Skin of body (tissue), 3 donors: ENCODE measurements at places on chromosomes 5 and 9. TPM values are rescaled to one million over a fixed set of nuclear protein-coding genes. Genes with fewer than 3 reads are reported as not detected.
A peak's percentile ranks its signal among the peaks of the same experiment; 100 is the strongest.

GRCh38 chr9:15272377-15272928, 34.6 kb downstream of the TTC39B start:
- no peak for DNase-seq

GRCh38 chr5:158174918-158175851, 316.2 kb upstream of the CLINT1 start:
- DNase-seq: peak; percentile 84

DNA sequence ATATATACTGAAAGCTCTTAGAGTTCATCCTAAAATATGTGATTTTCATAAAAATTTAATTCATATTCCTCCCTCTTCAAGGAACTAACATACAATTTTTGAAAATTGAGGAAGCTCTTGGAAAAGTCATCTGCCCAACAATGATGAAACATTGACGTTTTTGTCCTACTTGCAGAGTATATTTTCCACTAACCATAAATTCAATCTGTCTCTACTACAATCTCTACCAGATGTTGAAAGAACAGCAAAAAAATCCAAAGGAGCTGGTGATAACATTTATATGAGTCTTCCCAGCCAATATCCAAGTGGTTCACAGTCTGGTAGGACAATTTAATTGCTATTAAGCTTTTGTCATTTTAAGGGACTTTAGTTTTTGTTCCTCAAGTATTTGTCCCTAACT, 81.1 kb upstream of the NR3C1 start:
- DNase-seq: peak; percentile 58

DNA sequence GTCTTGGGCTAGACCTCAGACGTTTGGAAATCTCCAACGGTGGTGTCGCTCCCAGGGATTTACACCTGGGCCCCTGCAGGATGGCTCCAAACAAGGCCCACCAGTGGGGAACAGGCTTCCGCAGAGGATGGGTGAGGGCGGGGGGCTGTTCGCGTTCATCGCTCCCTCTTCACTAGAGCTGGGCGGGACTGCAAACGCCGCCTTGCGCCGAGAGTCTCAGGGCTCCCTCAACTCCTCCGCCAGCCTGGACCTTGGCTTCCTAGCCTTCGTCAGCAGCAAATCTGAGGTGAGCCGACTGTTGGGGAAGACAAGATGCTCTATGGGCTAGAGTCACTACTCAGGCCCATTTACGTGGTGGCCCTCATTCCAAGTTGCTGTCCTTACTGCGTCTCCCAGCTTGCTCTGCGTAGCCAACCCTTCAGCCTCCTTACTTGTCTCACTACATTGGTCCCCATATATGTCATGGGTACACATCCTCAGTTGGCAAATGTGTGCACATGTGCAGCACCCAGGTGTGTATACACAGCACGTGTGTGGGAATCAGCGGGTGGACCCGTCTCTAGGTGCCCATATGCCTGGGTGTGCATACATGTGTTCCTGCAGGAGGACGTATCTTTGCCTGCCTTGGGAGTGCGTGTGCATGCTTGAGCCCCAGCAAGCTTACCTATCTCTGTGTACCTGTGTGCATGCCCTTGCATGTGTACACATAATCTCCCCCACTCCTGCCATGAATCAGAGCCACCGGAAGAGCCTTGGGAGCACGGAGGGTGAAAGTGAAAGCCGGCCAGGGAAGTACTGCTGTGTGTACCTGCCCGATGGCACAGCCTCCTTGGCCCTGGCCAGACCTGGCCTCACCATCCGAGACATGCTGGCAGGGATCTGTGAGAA, 10.5 kb downstream of the RGS14 start:
- DNase-seq: no peak

DNA sequence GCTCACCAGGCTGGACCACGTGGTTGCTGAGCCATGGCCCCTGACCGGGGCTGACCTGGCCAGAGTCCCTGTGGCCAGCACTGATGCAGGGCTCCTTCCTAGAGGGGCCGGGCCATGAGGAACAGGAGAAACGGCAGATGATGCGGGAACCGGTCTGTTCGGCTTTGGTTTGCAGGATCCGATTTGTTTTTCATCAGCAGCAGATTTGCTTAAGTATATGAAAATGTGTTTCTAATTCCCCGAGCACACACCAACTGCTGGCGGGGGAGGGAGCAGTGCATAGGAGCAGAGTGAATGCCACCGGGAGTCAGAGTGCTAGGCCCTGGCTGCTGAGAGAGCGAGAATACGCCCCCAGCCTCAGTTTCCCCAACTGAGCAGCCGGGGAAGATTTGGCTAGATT, 13.6 kb downstream of the NTNG2 start:
- peak; percentile 25 for DNase-seq

DNA sequence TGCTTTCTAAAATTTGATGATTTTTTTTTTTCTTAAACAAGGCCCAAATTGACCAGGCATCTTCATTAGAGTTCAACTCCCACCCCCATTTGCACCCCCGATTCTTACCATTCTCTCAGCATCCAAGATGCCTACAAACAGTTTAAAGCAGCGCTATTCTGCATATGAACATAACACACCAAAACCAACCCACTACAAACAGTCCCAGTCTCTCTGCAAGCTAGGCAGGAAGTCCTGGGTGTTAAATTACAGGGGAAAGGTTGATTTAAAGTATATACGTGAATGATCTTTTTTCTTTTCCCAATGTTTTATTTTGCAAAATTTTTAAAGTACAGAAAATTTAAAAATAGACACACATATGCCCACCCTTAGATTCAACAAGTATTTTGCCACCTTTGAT, 127.0 kb downstream of the ADAMTS12 start:
- DNase-seq: no peak

- DNase-seq: no peak
Observed at GRCh38 chr5:171989276-171989675, 17.2 kb downstream of the FBXW11 start.

GRCh38 chr9:94865582-94866452, 139.3 kb downstream of the AOPEP start:
- DNase-seq: no peak

DNA sequence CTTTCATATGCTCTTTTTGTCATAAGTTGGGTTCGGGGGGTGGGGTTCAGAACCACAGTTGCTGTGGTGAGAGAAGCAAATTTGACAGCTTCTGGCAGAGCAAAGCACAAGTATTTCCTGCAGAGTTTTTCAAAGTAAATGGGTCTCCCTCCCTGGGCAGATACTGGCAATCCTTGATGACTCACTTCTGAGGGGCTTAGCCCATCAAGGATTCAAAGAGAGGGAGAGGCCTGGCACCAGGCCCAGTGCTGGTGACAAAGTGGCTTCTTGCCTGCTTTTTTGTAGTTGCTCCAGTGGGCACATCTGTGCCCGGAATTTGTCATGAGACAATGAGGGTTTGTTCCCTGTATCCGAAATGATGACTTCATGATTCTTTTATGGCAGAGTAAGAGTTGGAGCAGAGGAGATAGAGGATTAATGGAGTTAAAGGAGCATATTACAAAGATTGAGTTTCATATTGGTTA, 46.6 kb upstream of the TNC start:
- DNase-seq: peak; percentile 83

KLF9 gene
- 10.3 TPM for total RNA-seq

SPATA31C1 gene
- not detected for total RNA-seq

SLC45A2 gene
- total RNA-seq: 0.39 TPM

PRR7 gene
- total RNA-seq: 1.1 TPM

SPATA31A3 gene
- not detected for total RNA-seq

SCGB3A2 gene
- not detected for total RNA-seq
